H1 (cell line): ENCODE measurements at places on chromosomes 3 and 15. TPM values are rescaled to one million over a fixed set of nuclear protein-coding genes. Genes with fewer than 3 reads are reported as not detected.

DNA sequence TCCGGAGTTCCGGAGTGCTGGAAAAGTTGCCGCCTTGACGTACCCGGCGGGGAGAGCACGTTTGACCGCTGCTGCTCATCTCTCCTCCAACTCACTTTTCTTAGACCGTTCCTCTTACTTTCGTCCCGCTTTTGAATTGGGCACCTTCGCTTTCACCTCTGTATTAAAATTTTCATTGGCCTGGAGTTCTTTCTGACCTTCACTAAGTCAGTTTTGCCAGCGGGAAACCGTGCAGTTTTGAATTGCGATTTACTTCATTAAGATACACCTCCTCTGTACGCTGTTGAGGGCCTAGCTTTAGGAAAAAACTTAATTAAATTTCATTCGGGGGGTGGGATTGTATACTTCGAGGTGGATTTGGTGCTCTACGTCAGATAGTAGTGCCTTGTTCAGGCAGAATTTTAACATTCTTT is 1.3 kb downstream of the GMPS start:
- DNase-seq: no peak

DNA sequence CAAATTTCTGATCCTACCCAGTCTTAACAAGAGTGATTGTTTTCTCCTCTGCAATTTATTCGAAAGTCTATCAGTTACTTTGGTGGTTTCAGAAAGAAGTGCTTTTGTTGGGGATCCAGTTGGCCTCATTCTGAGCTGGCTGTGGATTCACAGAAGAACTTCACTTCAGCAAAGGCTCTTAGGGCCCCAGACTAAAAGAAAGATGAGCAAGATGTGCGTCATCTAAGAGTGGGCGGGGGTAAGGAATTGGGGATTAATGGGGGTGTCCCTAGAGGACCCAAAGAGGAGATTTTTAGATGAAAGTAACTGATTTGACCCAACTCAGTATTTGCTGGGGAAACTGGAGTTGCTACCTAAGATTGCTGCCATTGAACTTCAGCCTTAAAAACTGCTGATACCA is 63.9 kb upstream of the TSEN2 start:
- no peak for DNase-seq

GRCh38 chr3:178840586-178840985 is 231.0 kb downstream of the ZMAT3 start:
- DNase-seq: no peak

GRCh38 chr15:43911235-43911781 is 84.5 kb downstream of the WDR76 start:
- DNase-seq: no peak

CFAP92 gene
- total RNA-seq: 2.0 and 2.4 TPM in 2 replicates
